ENCODE measurements at places on chromosomes 5 and 9. TPM values are rescaled to one million over a fixed set of nuclear protein-coding genes. Genes with fewer than 3 reads are reported as not detected.
A peak's percentile ranks its signal among the peaks of the same experiment; 100 is the strongest.

- DNase-seq = no peak
Observed at GRCh38 chr5:164353155-164353554, 847.7 kb downstream of the MAT2B start.

DNA sequence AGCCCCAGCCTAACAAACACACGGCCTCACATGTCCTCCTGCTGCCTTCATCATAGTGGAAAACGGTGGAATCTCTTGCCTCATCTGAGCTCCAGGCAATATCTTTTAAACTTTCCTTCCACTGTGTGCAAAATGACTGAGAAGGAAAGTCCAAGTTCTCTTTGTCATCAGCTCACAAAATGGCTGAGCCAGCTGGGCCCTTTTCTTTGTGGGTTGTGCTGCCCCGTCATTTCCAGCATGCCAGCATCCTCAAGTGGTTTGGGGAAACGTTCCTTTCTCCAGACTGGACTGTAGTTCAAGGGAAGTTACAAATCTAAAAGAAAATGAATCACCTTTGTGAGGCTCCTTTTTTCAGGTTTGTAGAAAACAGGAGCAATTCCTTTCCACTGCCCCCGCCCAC lies 171.1 kb upstream of the FSTL4 start:
- no peak for DNase-seq

- DNase-seq = no peak
Observed at GRCh38 chr9:4803670-4804530, 11.2 kb downstream of the RCL1 start.

DNA sequence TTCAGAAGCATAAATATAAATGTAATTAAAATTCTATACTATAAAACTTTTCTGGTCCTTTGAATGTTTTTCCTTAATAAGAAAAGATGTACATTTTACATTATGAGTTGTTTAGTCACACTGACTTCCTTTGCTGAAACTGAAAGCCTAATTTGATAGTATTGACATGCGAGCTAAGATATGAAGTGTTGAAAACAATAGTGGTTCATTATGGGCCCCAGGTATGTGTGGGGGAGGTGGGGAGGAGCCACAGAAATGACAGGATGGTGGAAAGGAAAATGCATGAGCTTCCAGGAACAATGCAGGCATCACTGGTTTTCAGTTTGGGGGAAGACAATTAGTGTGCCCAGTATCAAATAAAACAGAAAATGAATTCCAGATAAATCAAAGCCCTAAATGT lies 35.4 kb upstream of the RLN1 start:
- DNase-seq = no peak

DNA sequence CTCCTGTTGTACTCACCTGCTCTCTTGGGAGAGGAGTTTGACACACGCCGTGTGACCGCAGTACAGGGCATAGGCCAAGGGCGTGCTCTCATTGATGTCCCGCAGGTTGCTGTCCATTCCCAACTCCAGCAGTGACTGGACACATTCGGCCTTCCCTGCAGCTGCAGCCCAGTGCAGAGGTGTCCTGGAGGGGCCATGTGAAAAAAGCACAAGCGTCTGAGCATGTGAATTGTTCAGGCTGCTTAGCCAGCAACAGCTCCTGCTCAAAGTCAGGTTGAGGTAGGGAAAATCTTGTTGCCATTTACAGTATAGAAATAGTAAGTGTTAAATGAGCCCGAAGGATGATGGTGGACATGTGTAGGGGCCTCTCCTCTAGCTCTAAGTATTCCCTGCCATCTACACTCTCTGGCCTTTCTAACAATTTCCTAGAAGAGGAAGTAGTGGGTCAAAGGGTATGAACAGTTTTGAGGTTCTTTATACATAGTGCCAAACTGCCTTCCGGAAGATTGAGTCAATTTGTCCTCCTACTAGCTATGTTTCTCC lies 116.5 kb downstream of the ANKRD55 start:
- DNase-seq = no peak

GRCh38 chr5:51381761-51382474 lies 1.3 kb upstream of the ISL1 start:
- DNase-seq = no peak

DNA sequence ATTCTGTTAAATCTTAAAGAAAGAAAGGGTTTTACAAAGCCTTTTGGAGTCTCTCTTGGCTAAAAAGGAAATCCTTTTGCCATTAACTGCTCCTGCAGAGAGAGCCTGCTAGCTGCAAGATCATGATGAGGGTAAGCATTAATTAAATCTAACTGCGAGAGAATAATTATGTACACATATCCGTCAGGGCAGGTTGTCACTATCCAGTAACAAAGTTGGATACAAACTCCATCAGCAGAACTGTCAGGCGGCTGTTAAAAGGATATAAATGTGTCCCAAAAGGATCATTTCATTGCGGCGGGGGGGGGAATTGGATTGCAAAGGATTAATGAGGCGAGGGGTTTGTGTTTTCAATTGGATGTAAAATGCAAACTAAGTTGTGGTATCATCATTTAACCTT lies 289.3 kb downstream of the ASTN2 start:
- no peak for DNase-seq

DNA sequence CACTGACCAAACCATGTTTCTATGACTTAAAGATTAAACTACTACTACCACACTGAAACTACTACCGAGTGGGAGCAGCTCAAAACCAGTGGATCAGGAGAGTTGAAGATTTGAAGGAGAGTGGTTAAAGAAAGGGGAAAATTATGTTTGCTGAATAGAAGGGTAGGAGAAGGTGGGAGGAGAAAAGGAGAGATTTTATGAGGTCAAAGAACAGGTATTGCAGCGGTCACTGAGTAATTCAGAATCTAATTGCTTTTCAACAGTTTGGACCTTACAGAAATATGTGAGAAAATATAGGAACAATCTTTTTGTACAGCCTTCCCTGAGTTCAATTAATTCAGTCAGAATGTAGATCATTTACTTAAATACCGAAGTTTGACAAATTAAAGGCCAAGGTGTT lies 24.6 kb downstream of the EDIL3 start:
- no peak for DNase-seq

- DNase-seq = no peak
Observed at GRCh38 chr9:107949061-107949460, 459.5 kb upstream of the KLF4 start.

DNA sequence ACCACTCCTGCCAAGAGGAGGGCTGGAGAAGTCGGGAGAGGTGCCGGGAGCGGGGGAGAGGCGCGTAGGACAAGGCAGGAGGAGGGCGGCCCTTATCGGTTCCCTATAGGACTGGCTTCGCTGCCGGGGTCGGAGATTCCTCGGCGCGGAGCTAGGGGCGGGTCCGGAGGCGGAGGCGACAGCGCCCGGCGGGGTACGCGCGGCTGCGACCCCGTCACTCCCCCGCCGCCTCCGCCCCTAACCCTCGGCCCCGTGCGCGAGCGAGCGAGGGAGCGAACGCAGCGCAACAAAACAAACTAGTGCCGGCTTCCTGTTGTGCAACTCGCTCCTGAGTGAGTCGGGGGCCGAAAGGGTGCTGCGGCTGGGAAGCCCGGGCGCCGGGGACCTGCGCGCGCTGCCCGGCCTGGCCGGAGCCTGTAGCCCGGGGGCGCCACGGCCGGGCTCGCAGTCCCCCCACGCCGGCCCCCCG lies 2.0 kb downstream of the GLIS3 start:
- DNase-seq = peak; percentile 88

- DNase-seq = no peak
Observed at GRCh38 chr5:97094579-97095317, 47.7 kb downstream of the LIX1 start.

DNA sequence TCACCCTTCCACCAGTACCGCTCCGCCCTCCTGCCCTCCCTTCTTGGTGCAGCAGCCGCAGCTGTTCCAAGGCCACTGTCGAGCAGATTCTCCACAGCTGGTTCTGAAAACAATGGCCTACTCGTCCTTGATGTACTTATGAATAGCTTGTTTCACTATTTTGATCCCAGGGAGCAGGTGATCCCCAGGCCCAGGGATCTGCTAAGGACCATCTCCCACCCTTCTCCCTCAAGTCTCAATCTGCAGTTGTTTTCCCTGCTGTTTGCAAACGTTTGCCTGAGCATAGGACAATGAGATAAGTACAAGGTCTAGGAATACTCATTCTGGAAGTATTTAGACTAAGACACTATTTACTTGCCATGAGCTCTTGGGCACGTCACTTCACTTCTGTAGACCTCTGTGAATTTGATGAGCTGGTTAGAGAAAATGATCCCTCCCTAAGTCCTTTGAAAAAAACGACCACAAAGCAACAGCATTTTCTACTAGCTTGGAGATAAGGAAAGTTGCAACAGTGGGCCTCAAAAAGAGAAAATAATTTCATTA lies 1.8 kb downstream of the LURAP1L start:
- peak; percentile 96 for DNase-seq

DNA sequence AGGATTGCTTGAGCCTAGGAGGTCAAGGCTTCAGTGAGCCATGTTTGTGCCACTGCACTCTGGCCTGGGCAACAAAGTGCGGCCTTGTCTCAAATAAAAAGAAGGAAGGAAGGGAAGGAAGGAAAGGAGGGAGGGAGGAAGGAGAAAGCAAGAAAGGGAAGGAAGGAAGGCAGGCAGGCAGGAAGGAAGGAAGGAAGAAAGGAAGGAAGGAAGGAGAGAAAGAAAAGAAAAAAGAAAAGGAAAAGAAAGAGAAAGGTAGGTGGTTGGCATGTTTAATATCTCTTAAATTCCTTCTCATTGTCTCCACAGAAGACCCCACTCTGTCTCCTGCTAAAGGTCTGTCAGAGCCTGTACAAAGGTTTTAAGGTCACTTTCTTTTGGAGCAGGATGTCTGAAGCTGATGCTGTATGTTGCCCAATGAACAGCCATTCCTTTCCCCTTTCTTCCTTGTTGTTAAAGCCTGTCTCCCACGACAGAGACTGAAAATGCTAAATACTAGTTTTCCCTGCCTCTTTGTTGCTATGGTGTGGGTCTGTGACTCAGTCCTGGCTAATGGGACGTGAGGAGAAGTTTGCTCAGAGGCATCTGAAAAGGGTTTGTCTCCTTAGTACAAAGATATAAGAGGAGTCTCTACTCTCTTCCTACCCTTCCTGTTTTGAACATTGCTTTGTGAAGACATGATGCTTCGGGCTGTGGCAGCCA lies 213.3 kb downstream of the PCSK1 start:
- DNase-seq = no peak

GRCh38 chr9:137349471-137350033 lies 47.5 kb upstream of the NRARP start:
- no peak for DNase-seq

- DNase-seq = no peak
Observed at GRCh38 chr5:126965061-126965475, 65.3 kb downstream of the MARCHF3 start.

DNA sequence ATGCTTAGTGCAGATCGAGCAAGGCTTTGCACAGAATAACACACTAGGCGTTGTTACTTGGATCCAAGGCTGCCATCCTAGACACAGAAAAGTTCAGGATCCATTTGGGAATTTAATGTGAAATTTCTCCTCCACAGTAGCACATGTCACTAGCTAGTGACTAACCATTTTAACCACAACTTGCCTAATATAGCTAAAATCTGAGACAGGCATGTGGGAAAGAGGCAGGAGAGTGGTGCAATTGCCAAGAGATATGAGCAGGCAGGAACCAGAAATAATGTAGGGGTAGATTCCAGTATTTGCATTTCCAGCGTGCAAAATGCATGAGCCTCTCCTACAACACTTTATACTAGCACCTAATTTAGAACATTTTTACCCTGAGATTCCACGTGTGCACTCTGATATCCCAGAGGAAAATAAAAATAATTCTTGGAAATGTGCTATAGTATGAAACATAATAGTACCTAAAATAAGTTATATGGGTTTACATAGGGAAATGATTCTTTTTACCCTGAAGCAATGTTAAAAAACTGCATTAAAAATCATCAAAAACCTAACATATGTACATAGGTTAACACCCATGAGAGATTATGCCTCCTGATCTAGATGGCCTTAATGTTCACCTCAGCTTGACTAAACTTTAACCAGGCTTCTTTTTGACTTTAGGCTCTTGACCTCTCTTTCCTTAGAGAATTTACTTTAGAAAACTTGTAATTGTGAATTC lies 1230.6 kb upstream of the NUDT12 start:
- DNase-seq = no peak

DNA sequence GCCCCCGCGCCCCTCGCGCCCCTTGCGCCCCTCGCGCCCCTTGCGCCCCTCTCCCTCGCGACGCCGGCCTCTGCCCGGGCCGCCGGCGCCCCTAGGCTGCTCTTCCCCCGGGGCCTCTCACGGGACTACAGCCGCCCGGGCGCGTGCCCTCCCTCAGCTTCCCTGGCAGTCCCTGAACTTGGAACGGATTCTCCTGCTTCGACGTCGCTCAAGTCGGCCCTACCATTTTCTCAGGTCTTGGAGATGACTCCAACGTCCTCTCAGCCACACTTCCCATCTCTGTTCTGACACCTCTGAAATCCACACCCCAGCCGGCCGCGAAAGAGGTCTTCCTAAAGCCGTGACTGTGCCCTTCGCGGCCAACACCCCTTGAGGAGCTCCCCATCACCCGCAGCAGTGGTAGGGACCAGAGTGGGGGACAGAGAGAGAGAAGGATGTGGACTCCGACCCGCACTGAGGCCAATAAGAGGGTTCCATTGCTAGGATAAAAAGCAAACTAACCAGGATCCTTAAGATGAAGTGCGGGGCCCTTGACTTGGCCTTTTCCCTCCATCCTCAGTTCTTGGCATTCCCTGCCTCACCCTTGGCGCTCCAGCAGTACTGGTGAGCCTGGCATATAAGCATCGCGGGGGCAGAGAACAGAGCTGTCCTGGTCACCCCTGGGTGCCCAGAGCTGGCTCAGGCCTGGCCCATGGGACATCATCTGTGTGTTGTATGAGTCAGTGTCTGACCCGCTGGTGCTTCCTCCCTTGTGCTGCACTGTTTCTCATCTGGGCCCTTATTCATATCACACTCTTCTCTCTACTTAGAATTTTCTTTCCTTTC lies 38.6 kb upstream of the GARNL3 start:
- DNase-seq = no peak

GRCh38 chr5:124819201-124819600 lies 72.8 kb upstream of the ZNF608 start:
- DNase-seq = no peak

GRCh38 chr9:25733336-25733982 lies 55.2 kb upstream of the TUSC1 start:
- DNase-seq = no peak

DNA sequence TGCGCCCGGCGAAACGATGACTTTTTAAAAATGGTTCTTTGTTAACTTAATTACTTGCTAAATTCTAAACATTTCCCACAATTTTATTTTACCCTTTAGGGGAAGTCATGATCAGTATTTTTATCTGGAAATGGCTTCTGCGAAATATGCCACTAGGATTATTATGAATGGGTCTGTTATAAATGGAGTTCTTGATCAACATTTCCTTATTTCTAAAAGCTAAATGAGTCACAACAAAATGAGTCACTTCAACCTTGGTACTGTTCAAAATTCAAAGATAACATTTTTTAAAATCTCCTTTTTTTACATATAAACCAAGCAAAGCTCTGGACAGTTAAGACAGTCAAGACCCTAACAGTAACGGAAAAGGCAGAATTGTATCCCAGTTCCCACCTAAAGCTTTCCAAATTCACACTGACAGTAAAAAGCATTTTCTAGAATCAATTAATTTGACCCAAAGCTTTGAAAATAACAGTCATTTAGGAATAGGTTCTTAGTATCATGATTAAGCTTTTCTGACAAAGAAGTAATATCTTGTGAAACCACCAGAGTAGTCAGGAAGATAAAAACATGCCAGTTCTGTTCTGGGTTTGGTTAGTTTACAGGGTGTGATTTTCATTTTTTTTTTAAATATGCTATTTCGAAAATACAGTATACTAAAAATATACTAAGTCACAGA lies 81.7 kb downstream of the LHFPL2 start:
- DNase-seq = no peak

The LRRC19 gene
- not detected for total RNA-seq

The SCAMP1 gene
- 36.0 TPM for total RNA-seq

The CDH12 gene
- total RNA-seq = not detected

The HSPA4 gene
- 45.3 TPM for total RNA-seq

The NR2F1 gene
- 24.1 TPM for total RNA-seq

Data from sigmoid colon (tissue), 7 donors.